ENCODE measurements at places on chromosomes 2 and 18.

GRCh38 chr18:22211657-22212056, 42.3 kb downstream of the GATA6 start:
- no peak overlapping the region for H3K4me3 ChIP-seq
- no peak overlapping the region for H3K27ac ChIP-seq
- H3K36me3 ChIP-seq: no peaks in the 10 kb centered on the region
- no peaks in the 10 kb centered on the region for H3K27me3 ChIP-seq
- DNase-seq: no peak
- H3K4me1 ChIP-seq: no peaks in the 10 kb centered on the region

- H3K27me3 ChIP-seq: no peaks in the 10 kb centered on the region
- DNase-seq: no peak
- H3K36me3 ChIP-seq: no peaks in the 10 kb centered on the region
- H3K4me3 ChIP-seq: no peak overlapping the region
Observed at GRCh38 chr2:70569559-70569958, 15.9 kb upstream of the TGFA start.

GRCh38 chr2:28950941-28951630, 30.0 kb upstream of the TOGARAM2 start:
- DNase-seq: no peak
- no peak overlapping the region for H3K27ac ChIP-seq
- H3K27me3 ChIP-seq: no peaks in the 10 kb centered on the region
- H3K4me1 ChIP-seq: no peaks in the 10 kb centered on the region
- no peak overlapping the region for H3K4me3 ChIP-seq

DNA sequence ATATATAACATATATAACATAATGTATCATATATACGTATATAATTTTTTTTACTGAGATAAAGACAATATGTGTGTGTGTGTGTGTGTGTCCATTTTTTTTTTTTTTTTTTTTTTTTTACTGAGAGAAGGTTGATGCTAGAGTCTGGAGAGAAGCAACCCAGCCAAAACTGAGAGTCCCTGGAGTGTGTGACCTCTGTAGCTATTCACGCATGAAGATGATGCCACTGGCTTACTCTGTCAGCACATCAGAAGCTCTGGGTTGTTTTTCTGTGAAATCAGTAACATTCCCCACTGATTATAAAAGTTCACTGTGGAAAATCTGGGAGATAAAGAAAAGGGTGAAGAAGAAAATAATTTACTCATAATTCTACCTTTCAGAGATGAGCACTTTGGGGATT, 27.2 kb downstream of the CCDC195 start:
- no peak overlapping the region for H3K27ac ChIP-seq
- no peak for DNase-seq
- H3K27me3 ChIP-seq: no peaks in the 10 kb centered on the region
- no peak overlapping the region for H3K4me3 ChIP-seq

DNA sequence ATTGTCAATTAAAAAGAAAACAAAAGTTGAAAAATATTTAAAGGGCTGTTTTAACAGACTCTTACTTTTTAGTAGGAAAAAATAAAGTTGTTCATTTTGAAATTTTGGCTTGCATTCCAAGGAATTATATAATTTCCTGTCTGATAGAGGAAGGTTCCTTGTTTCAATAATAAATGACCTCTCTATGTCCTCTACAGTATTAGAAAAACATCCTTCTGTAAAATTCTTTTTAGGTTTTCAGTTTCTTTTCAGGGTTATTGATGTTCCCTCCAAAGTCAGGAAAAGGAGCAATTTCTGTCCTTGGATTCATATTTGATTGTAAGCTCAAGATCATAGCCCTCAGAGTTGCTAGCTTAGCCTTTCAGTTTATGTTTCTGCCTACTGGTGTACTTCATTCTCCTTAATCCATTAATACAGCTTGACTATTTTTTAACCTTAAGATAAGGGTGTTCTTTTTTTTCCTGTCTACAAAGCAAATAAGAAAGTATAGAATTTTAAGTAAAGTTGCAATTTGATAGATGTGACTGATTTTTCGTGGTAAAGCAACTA, 125.2 kb upstream of the COL3A1 start:
- H3K4me3 ChIP-seq: no peak overlapping the region
- no peaks in the 10 kb centered on the region for H3K4me1 ChIP-seq
- H3K27ac ChIP-seq: no peak overlapping the region
- H3K27me3 ChIP-seq: no peaks in the 10 kb centered on the region

DNA sequence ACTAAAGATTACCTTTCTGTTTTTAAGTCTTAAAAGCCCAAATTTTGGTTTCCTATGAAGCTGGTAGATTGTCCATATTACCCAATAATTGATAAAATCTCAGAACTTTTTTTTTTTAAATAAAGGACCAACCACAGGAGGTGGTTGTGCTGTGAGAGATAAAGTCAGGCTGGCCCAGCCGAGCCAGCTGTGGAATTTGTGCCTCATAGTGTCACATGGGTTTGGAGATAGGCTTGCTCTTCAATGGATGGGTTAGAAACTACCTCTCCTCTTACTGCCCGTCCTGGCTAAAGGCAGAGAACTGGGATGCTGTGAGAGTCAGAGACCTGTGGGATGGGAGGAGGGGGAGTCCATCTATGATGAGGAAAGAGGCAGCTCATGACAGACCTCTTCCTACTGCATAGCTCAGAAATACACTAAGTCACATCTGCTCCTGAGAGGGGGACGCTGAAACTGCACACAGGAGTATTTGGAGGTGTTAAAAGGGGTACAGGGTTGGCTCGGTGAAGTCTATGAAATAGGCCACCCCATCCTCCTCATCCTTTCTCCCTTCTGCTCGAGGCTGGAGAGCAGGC, 99.7 kb upstream of the MGAT4A start:
- DNase-seq: no peak
- H3K36me3 ChIP-seq: no peaks in the 10 kb centered on the region
- H3K4me1 ChIP-seq: peaks cover 57% of the 10 kb centered on the region
- no peaks in the 10 kb centered on the region for H3K27me3 ChIP-seq

- H3K27ac ChIP-seq: no peak overlapping the region
- H3K36me3 ChIP-seq: no peaks in the 10 kb centered on the region
- H3K4me3 ChIP-seq: no peak overlapping the region
- no peaks in the 10 kb centered on the region for H3K27me3 ChIP-seq
Observed at GRCh38 chr2:19841918-19842693, 59.7 kb downstream of the TTC32 start.

DNA sequence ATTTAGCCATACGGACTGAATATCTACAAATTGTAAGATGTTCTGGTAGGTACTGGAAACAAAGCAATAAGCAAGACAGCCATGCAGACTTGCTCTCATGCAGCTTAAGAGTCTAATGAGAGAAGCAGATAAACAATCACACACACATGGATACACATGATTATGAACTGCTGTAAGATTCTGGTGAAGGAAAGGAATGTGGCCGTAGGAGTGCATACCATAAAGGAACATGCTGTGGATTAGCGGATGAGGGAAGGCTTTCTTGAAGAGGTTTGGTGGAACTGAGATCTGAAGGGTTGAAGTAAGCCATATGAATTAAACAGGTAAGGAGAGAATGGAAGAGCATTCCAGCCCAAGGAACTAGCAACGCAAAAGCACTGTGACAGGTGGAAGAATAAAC, 13.8 kb downstream of the CCDC93 start:
- H3K4me1 ChIP-seq: no peaks in the 10 kb centered on the region
- DNase-seq: no peak
- no peak overlapping the region for H3K4me3 ChIP-seq
- H3K36me3 ChIP-seq: peaks cover 84% of the 10 kb centered on the region
- no peak overlapping the region for H3K27ac ChIP-seq

- H3K4me1 ChIP-seq: no peaks in the 10 kb centered on the region
- no peaks in the 10 kb centered on the region for H3K27me3 ChIP-seq
- no peak overlapping the region for H3K27ac ChIP-seq
- H3K36me3 ChIP-seq: no peaks in the 10 kb centered on the region
- no peak for DNase-seq
Observed at GRCh38 chr18:43620936-43621335, 343.6 kb upstream of the SYT4 start.

DNA sequence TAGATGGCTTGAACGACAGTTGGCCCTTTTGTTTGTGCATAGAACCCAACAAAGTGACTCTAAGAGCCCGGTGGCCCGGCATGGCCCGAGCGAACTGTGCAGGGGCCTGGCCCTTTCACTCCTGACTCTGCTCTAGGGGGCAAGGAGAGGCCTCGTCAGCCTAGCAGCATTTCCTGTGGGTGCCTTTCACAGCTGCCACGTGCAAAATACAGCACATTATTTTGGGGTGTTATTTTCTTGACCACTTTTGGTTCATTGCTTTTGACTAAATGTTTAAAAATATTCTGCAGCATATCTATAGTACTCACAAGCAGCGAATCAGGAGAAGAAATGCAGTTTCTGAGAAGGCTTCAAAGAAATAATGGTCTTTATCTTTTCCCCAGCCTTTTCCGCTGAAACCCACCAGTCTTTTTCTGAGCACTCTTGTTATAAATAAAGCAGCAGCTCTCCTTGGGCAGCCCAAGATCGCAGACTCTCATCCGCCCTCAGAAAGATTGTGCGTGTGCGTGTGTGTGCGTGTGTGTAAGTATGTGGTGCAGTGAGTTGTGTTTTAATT, 31.3 kb downstream of the DGKD start:
- H3K27ac ChIP-seq: no peak overlapping the region
- H3K27me3 ChIP-seq: no peaks in the 10 kb centered on the region
- H3K4me1 ChIP-seq: peaks cover 14% of the 10 kb centered on the region
- peaks cover 7% of the 10 kb centered on the region for H3K36me3 ChIP-seq

DNA sequence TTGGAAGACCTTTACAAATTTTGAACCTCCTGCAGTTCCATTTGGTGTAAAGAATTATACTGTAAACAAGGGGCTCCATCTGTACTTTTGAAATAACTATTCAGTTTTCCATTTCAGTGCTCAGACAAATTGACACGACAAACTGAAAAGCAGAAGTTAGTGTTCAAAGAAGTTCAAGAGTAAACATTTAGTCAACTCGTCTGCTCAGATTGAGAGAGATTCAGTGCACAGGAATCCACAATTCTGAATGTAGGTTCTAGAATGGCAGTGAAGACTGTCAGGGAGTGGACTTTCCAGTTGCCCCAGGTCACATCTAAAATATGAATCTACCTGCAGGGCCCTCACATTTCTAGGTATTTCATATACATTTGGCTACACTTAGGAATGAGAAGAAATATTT, 322.3 kb upstream of the TCF4 start:
- no peak for DNase-seq
- no peaks in the 10 kb centered on the region for H3K27me3 ChIP-seq
- no peak overlapping the region for H3K27ac ChIP-seq
- H3K4me3 ChIP-seq: no peak overlapping the region

GRCh38 chr2:169069341-169069740, at the start of gene DHRS9:
Gene DHRS9, plus strand, starts transcription at chr2:169069563. Its CDS starts 12,019 bp downstream, at chr2:169081582.
- no peaks in the 10 kb centered on the region for H3K4me1 ChIP-seq
- DNase-seq: no peak
- no peaks in the 10 kb centered on the region for H3K36me3 ChIP-seq
- no peaks in the 10 kb centered on the region for H3K27me3 ChIP-seq
- no peak within 1 kb of the TSS for H3K4me3 ChIP-seq
- H3K27ac ChIP-seq: no peak within 1 kb of the TSS

GRCh38 chr2:198401644-198402043, 597.3 kb downstream of the PLCL1 start:
- H3K27me3 ChIP-seq: no peaks in the 10 kb centered on the region
- no peak overlapping the region for H3K27ac ChIP-seq
- H3K4me3 ChIP-seq: no peak overlapping the region
- no peaks in the 10 kb centered on the region for H3K36me3 ChIP-seq
- H3K4me1 ChIP-seq: no peaks in the 10 kb centered on the region

DNA sequence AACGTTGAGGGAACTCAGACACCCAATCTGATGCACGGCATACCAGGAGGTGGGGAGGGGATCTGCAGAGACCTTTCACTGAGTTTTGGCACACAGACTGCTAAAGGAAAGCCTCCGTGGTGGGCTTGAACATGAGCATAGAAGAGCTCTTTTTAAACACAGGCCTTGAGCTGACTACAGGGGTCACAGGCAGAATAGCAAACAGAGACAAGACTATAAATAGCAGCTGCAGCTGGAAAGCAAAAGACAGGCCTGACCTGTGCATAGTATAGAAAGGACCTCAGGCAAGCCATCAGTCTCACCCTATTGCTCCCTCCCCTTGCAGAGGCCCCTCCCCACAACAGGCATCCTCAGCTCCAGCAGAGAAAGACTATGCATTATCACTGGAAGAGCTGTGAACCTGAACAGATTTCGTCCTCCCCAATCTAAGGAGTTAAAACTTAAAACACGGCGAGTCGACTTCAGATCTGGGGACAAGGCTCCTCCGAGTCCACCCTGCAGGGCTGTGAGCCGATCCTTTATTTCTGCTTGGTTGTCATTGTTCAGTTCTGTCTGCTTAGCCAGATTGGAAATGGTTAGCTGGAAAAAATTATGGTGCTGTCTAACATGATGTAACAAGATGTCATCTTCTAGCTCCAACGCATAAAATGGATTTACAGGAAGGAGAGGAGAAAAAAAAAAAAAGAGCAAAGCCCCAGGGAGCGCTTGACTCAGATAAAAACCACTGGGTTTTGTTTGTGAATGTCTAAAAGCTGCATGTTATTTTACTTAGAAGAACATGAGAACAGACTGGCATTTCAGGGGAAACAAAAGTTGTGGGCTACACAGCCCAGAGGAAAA, 25.2 kb upstream of the LCLAT1 start:
- H3K36me3 ChIP-seq: no peaks in the 10 kb centered on the region
- no peak overlapping the region for H3K4me3 ChIP-seq
- H3K27me3 ChIP-seq: no peaks in the 10 kb centered on the region
- no peak for DNase-seq
- H3K4me1 ChIP-seq: peaks cover 21% of the 10 kb centered on the region

DNA sequence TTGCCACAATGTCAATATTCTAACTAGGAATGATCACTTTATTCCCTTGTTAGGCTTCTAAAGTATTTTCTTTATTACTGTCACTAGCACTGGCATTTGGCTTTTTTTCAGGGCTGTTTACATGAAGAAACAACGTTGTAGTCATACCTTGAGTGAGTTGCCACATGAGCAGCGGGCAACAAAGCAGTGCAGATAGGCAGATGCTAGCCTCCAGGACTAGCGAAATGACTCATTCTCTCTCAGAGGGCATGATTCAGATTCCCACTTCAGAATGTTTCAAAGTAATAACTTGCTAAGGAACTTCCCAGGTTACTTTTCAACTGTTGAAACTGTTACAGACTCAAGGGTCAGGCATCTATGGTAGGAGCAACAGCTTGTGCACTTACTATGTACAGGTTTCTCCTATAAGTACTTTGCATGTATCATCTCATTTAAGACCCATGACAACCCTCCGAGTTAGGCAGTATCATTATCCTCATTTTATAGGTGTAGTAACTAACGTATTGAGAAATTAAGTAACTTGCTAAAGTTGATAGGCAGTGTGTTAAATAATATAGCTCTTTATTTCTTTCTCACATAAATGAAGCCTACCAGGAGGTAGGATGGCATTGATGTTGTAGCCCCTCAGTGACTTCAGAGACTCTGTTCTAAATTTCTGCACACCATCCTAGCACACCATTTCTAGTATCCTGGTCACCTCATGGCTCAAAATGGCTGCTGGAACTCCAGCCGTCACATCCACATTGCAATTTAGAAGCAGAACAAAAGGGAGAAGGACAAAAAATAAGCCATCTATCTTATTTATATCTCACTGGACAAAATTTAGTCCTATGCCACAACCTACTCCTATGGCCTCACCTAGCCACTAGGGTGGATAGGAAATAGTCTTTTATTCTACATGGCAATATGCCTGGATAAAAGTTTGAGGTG, 83.3 kb downstream of the ICOS start:
- no peak for DNase-seq
- peaks cover 4% of the 10 kb centered on the region for H3K4me1 ChIP-seq
- H3K4me3 ChIP-seq: no peak overlapping the region
- no peaks in the 10 kb centered on the region for H3K36me3 ChIP-seq
- no peaks in the 10 kb centered on the region for H3K27me3 ChIP-seq
